Activated T-cell treated with anti-CD3 and anti-CD28 coated beads for 1 hour (primary cell): ENCODE measurements at places on chromosomes 11 and 22.

- DNase-seq = no peak
Observed at GRCh38 chr11:50187220-50187619, 154.5 kb downstream of the OR4C45 start.

DNA sequence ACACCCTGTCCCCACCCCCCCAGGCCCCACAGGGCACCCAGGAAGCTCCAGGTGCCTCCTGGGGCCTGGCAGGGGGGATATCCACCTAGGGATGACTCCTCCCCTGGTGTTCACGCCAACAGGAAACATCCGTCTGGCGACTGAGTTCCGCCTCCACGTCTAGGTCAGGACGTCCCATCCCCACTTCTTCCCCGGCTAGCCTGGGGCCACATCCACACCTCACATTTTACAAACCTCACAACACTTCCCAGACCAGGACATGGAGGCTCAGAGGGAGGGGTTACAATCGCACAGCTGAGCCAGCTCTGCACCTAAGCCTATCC, 21.0 kb downstream of the MAFF start:
- no peak for DNase-seq

- no peak for DNase-seq
Observed at GRCh38 chr22:29269230-29269604, 1.1 kb downstream of the EWSR1 start.

- DNase-seq = no peak
Observed at GRCh38 chr22:48906216-48906835, 921.3 kb downstream of the BRD1 start.

GRCh38 chr11:66068154-66068821, 1.8 kb upstream of the PACS1 start:
- DNase-seq = peak; percentile 75

GRCh38 chr22:34986523-34986922, 79.4 kb upstream of the ISX start:
- no peak for DNase-seq

DNA sequence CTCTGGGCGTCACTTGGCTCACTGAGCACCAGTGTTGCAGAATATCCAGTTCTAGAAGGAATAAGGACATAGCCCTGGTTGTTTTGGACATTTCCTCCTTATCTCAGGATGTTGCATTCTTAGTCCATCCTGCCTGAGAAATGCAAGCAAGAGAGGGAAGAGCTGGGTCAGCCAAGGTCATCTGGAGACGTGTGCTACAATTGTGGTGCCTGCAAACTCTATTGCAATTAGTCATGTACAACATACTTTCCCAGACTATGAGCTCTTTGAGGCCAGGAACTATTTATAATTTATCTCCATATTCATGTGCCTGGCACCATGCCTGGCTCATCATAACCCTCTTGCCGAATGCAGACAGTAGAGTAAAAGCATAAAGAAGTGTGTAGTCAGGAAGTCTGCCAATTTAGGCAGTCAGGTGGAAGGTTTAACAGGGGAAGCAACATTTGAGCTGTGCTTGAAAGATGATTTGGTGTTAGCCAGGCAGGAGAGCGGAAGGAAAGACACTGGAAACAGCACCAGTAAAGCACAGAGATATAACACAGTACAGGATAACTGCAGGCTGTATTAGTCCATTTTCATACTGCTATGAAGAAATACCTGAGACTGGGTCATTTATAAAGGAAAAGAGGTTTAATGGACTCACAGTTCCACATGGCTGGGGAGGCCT, 129.4 kb upstream of the PAX6 start:
- DNase-seq = no peak
